Right ventricle myocardium inferior (tissue), 1 donor: ENCODE measurements at places on chromosomes 1 and 21.

DNA sequence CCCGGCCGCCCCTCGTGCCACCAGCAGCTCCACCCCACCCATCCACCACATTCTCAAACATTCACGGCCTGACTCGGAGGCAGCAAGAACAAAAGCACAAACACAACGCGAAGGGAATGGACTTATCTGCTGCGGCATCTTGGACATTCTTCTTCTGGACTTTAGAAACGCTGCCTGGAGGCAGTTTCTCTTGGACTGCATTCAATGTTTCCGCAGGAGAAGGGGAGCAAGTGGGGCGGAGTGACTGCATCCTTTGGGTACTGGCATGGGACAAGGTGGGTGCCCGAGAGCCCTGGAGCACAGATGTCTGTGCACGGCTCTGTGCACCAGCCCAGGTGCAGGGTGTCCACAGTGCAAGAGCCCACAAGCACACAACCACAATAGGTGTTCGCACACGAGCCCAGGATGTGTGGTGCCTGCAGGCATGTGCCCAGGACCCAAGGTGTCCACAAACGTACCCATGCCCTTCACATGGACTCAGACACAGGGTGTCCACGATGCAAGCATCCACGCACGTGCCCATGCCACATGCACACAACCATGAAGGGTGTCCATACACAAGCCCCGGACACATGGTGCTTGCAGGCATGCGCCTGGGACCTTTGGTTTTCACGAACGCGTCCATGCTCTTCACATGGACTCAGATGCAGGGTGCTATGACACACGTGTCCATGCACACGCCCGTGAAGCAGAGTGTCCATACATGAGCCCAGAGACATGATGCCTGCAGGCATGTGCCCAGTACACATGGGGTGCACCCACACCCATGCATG lies 53.6 kb downstream of the WNT9A start:
- peak; percentile 50 for DNase-seq

- no peak for DNase-seq
These were observed 3.1 kb upstream of the DSCAM start for GRCh38 chr21:40850071-40850470.

DNA sequence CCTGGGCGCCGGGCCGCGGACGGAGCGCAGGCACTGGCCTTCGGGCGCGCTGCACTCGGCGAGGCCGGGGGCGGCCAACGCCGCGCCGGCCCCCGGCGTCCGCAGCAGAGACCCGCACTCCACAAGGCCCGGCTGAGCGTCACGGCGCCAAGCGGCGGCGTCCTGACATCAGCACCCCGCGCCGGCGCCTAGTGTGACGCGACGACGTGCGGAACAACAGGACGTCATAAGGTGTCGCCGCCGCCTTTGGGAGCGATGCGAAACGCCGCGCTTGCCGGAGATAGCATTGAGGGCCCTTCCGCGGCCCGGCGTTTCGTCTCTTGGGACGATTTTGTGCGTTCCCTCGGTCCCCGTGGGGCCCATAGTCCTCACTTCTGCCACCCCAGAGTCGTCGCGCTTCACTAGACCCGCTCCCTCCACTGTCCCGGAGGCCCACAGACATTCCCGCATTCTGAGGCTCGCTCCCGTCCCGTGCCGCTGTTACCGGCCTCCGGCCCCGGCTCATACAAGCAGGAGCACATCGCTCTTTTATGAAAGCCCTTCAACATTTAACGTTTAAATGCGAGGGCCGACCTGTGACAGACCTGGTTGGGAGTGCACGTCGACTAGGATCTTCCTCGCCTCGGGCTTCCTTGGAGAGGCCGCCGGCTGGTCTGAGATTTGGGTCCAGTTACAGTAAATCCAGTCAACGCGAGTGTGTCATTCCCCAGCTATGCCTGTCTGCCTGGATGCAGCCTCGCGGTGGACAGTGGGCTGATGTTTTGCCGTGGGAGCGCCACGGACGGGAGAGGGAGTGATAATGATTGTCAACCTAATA lies at the start of gene SSU72:
TSS of gene SSU72 (minus strand) at position 143 of the 817 bp plus-strand sequence. CDS start 306 bp downstream, outside the sequence.
- DNase-seq: peak; percentile 98

DNA sequence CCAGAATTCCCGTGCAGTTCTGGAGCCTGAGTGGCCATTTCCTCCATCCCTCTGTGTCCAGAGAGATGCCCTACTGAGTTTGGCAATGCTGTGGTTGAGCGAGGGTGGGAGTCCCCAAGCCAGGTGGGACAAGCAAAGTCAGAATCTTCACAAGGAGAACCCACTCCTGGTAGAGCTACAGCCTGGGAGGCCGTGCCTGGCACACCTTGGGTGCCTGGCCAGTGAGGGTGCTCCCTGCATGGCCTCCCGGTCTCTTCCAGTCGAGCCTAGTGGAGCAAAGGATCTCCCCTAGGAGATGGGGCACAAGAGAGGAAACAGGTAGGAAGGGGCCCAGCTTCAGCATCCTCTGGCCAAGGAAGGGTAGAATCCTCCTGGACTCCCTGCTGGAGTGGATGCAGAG lies 57.9 kb downstream of the H3-3A start:
- DNase-seq: no peak

DNA sequence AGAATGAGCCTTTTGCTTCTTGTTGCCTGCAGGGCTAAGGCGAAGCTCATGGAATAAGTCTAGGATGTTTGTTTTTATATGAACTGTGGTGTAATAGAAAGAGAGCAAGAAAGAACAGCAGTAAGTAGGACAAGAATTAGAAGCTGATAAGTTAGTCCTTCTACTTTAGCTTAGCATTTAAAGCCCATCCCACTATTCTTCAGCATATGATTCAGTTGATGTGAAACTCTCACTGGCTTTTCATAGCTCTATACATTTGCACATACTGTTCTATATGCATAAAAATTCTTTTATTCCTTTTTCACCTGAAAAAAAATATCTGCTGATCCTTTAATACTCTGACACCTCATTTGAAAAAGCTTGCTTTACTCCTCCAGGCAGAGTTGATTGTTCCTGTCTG lies 712.0 kb downstream of the USP25 start:
- DNase-seq: no peak
